Eye (tissue), 1 donor: ENCODE measurements at places on chromosomes 12 and 14.

GRCh38 chr14:68593806-68594536, 198.9 kb downstream of the ZFP36L1 start:
- DNase-seq: peak; percentile 75

GRCh38 chr14:35932136-35932535, 106.0 kb downstream of the BRMS1L start:
- DNase-seq: no peak

GRCh38 chr12:106192659-106193393, 54.1 kb upstream of the NUAK1 start:
- no peak for DNase-seq

DNA sequence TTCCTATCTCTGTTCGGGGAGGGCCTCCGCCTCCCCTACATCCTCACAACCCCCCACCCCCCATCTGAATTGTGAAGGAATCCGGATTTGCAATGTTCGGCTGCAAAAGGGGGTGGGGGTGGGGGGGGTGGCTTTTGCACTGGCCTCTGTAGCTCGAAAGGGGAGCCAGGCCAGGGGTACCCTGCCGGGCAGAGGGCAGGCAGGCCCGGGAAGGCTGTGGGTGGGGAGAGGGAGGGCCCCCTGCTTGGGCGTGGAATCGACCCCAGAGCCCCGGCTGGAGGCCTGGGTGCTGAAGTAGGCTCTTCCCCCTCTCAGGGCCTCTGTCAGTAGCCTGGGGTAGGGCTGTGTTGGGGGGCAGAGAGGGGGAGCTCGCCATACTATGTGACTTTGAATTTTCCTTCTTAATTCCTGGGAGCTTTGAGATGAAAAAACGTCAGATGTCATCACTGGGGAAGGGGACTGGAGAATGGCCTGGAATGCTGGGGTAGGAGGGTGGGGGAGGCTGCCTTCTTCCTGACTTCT, 1.1 kb downstream of the LRP1 start:
- peak; percentile 41 for DNase-seq

DNA sequence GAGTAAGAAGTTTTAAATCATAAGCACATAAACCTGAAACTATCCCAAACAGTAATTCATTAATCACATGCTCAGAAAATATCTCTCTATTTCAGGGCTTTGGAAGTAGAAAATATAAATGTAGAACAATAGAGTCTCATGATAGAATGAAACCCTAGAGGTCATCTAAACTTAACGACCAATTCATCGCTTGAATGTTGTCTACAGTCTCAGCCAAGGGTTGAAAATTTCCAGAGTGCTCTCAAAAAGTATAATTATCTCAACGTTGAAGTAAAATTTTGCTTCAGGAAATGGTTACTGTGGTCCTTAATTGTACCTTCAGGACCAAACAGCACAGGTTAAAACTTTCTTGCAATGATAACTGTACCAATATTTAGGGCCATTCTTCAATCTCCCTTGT, 1053.6 kb upstream of the SEL1L start:
- no peak for DNase-seq

DNA sequence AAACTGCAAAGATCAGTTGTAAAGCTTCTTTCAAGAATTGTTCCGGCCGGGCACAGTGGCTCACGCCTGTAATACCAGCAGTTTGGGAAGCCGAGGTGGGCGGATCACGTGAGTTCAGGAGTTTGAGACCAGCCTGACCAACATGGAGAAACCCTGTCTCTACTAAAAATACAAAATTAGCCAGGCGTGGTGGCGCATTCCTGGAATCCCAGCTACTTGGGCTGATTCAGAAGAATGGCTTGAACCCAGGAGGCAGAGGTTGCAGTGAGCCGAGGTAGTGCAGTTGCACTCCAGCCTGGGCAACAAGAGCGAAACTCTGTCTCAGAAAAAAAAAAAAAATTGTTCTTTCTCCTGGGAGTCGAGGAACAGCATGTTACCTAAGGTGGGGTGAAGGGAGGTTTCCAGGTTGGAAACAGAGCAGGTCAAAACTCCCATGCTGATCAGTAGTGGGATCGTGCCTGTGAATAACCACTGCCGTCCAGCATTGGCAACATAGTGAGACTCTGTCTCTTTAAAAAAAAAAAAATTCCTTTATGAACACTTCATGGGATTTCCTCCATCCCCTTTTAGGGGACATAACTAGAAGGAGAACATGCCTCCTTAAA, 13.9 kb downstream of the FBXO34 start:
- no peak for DNase-seq

GRCh38 chr12:121793440-121793837, at the start of gene RHOF:
Gene RHOF (minus strand): TSS chr12:121793688. CDS start chr12:121793633, 55 bp downstream.
- no peak for DNase-seq

- DNase-seq: no peak
These were observed 788 bp downstream of the KRT72 start for GRCh38 chr12:52600475-52600874.

DNA sequence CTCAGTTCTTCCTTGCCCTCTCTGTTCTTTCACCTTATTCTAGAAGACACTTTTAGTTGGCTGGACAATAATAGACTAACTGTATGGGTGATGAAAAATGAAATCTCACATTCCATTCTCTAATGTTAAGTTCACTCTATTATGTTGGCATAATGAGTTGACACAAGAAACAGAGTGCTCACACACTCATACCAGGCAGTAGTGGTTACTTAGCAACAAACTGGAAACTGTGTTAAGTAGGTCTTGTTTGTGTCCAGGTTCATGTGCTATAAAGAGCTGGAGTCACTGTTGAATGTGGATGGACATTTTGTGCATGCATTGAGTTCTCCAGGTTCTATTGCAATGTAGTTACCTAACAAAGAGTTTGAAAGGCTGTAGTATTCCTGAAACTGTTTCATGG, 16.9 kb upstream of the PPP4R4 start:
- DNase-seq: no peak

DNA sequence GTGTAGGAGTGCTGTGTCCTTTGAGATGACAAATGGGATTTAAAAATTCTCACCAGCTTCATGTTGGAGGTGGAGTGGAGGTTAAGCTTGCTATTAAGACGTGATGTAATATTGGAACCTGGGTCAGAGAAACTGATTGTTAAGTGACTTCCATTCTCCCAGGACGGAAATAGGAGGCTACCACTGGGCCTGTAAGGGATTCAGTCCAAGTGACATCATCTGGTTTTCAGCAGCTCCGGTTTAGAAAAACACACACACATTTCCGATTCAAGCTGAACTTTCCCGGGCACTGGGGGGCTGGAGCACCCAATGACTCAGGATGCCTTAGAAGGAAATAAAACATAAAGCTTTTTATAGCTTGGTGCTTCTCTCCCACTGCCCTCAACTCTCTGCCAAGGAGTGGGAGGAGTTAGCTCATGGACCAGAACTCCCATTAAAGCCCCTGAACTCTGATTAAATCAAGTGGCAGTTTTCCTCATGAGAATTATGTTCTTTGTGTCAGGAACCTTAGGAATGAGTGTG, 12.4 kb downstream of the CALM1 start:
- peak; percentile 53 for DNase-seq

- no peak for DNase-seq
These were observed 34.7 kb downstream of the CYP46A1 start for GRCh38 chr14:99718811-99719192.

- no peak for DNase-seq
These were observed 187.5 kb upstream of the DIO3 start for GRCh38 chr14:101373690-101374295.

- DNase-seq: no peak
These were observed 19.0 kb upstream of the ANKRD9 start for GRCh38 chr14:102528431-102529170.

- DNase-seq: no peak
These were observed 40.7 kb upstream of the ANO4 start for GRCh38 chr12:100753837-100754236.

DNA sequence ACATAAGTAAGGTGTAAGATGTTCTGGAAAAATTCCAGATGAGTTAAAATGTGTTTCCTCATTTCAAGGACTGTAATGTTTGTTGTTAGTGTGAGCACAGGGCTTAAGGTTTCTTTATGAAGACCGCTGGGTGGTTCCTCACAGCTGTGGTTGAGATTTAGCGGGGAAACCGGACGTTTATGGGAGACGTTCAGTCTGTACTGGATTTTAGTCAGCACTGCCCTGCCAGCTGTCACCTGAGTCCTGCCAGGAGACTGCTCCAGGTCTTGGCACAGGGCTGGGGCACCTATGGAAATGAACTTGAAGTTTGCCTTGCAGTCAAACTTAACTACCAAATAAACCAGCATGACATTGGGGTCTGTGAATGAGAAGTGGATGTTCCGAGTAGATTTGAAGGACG, 555.2 kb downstream of the DIO2 start:
- DNase-seq: no peak

DNA sequence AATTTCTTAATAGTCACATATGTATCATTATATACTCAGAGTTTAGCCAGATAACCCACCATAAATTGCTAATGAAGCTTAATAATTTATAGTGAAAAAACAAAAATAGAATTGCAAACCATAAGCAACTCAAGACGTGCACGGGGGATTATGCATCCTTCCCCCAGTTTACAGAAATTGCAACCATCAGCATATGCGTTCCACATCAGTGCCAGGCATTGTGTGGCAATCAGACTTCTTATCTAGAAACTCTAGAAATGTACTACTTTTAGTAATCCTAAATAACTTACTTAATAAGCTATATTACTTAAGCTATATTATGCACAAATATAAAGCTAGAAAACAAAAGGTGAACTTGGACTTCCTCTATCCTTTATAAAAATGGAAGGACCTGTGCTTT, 115.8 kb downstream of the CRADD start:
- DNase-seq: no peak

DNA sequence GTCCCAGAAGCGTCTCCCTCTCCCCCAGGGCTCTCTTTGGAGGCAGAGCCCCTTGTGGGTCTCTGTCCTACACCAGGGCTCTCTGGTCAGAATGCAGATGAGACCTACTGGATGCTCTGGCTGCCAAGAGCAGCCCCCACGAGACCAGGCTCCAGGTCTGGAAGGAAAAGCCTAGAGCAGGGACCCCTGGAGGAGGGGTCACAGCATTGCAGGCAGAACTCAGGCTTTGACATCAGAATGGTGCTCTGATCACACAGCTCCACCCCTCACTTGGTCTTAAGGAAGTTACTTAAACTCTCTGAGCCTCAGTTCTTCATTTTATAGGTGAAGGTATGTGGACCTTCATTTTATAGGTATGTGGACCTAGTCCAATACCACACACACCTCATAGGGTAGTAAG, 83.1 kb downstream of the ARL6IP4 start:
- DNase-seq: no peak

GRCh38 chr12:120661432-120661831, 21.0 kb downstream of the CABP1 start:
- DNase-seq: no peak
